ENCODE measurements at places on chromosomes 3 and 15. TPM values are rescaled to one million over a fixed set of nuclear protein-coding genes. Genes with fewer than 3 reads are reported as not detected.

DNA sequence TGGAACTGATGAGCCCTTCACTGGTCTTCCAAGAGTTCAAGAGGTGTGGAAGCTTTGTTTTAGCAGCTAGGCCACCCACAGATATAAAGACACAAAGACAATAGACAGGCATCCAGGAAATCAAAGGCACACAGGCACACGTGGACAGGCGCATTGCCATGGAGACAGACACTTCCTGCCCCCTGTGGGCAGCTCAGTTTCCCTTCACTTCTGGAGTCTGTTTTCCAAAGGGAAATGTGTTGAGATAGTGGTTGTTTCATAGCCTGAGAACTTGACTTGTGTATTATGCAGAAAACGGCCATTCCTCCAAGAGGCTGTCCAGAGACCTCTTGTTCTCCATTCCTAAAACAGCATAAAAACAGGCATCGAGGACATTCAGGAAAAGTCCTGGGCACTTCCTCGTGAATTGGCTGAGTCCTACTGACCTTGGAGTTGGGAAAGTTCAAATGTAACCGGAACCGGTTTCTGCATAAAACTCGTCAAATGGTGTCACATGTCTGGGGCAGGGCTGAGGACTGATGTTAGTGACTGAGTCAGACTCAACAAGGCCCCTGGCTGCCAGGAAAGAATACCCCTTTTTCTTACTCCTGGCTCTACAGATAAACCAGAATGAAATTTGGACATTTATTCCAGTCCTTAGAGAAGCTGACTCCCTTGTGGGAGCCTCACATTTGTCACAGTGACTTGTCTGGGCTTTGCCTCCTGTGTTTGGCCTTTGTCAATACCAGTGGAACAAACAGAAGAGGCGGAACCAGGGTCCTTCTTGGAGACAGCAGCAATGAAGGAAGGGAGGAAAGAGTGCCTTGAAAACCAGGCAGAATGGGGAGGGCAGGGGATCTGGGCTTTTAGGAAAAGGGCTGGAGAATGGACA, 1.3 kb downstream of the ALPK3 start:
- DNase-seq = no peak

GRCh38 chr15:90191794-90192509, 9.2 kb upstream of the SEMA4B start:
- peak; percentile 76 for DNase-seq

DNA sequence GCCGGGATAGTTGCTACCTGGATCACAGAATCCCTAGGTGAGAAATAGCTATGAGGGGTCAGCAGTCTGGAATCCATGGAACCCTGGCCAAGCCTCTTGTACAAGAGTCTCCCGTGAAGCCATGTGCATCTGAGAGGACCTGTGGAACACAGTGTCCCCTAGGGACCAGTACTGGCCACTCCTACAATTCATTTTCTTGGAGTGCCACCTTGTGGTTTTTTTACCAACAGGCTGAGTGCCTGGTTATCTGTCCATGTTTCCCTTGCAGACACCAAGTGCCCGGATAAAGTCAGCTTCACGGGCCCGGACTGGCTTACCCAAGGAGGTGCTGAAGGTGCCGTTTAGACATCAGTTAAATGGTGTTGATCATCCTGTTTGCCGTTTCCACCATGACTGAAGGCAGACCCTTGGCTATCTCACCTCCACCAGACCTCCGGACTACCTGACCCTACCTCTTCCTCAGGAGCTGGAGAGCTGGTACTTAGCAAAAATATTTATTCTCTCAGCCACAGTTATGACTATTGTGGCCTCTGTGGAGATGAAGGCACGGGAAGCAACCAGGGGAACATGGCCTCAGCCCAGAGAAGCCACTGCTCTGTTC, 93.9 kb downstream of the RBPMS2 start:
- DNase-seq = no peak

DNA sequence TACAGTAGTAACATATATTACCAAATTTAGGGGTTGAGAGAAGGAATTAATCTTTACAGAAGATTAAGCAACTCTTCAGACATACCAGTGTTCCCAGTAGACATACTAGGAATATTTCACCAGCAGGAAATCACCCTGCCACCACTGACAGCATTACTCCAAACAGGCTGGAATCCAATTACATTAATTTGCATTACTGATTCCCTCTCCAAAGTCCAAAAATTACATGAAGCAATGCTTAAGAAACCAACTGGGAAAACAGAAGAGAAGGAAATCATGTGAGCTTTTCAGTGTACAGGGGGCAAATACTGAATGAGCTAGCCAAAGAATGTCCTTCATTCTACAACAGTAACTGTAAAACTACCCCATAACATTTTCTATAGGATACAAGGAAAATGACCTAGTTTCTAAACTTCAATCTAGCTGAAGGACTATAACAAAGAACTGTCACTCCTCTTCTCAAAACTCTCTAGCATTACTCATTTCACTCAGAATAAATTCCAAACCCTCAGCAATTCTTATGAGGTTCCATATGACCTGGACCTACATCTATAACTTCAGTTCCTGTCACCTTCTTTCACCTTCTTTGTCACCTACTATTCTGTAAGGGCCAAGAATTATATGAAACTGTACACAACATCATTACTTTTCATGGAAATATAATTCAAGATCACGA, 72.7 kb downstream of the INO80 start:
- DNase-seq = no peak

- DNase-seq = no peak
These were observed 2.8 kb upstream of the PKM start for GRCh38 chr15:72233769-72234168.

DNA sequence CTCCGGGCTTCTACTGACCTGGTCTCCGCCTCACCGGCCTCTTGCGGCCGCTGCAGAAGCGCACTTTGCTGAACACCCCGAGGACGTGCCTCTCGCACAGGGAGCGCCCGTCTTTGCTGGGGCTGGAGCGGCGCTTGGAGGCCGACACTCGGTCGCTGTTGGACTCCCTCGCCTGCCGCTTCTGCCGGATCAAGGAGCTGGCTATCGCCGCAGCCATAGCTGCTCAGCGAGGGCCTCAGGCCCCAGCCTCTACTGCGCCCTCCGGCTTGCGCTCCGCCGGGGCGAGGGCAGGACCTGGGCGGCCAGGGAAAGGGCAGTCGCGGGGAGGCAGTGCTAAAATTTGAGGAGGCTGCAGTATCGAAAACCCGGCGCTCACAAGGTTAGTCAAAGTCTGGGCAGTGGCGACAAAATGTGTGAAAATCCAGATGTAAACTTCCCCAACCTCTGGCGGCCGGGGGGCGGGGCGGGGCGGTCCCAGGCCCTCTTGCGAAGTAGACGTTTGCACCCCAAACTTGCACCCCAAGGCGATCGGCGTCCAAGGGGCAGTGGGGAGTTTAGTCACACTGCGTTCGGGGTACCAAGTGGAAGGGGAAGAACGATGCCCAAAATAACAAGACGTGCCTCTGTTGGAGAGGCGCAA, 319.2 kb downstream of the FGF12 start:
- no peak for DNase-seq

GRCh38 chr3:156816091-156816793, 9.9 kb upstream of the LEKR1 start:
- peak; percentile 80 for DNase-seq

GRCh38 chr15:42999201-42999779, 78.7 kb upstream of the TTBK2 start:
- no peak for DNase-seq

- DNase-seq = no peak
These were observed 260.7 kb downstream of the THSD4 start for GRCh38 chr15:71375934-71376333.

DNA sequence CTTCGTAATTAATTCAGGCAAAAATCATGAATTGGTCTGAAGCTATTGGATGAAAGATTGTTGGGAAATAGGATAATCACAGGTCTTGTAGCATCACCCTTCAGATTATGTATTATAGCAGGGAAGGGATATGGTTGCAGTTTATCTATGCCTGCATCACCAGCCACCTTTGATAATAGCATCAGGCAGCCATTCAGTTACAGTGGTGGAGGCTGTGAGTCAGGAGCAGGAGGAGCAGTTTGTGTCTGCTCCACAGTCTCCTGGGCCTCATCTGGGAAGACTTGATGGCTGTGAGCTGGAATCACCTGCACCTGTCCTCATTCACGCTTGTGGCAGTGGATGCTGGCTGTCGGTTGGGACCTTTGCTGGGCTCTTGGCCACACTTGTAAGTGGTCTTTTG, 104.3 kb upstream of the PLXNA1 start:
- no peak for DNase-seq

- no peak for DNase-seq
These were observed 388.0 kb downstream of the ZBTB20 start for GRCh38 chr3:114758831-114759699.

- DNase-seq = no peak
These were observed 5.5 kb downstream of the UBE3A start for GRCh38 chr15:25433118-25433865.

GRCh38 chr3:55701997-55702396, 214.9 kb upstream of the WNT5A start:
- no peak for DNase-seq

GRCh38 chr15:56608140-56608778, 125.0 kb downstream of the ZNF280D start:
- no peak for DNase-seq

GRCh38 chr3:54846119-54846518, 81.7 kb downstream of the LRTM1 start:
- DNase-seq = no peak

DNA sequence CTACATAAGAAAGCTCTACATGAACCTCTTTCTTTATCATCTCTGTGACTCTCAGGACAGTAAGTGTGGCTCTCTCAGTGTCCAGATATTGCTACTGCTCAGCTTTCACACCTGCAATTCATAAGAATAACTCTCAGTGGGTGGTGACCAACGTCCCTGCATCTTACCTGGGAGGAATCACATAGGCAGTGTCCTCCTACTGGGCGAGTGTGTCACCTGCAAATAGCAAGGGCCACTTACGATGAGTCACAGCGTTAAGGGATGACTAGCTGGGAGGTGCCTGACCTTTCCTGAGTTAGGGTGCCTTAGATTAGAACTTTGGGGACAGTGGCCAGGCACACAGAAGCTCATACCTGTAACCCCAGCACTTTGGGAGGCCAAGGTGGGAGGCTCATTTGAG, 90.8 kb upstream of the C3orf80 start:
- no peak for DNase-seq

- no peak for DNase-seq
These were observed 30.0 kb downstream of the CHD2 start for GRCh38 chr15:92930054-92930621.

DNA sequence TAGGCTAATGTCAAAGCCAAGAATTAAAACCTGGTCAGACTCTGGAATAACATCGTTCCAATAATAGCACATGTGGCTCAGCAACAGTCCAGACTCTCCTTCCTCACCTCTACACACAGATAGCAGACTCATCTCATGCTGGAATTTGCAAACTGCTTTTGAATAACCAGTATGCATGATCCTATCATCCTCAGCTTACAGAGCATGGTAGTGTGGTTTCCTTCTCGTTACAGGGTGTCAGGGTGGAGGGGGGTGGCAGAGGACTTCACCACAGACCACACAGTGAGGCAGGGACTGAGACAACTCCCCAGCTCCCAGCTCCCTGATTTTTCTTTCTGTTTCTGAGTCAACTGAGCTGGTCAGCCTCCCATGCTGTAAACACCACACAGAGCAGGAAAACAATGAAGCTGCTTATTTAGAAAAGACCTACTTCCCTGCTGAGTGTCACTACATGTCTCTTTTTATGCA, 101.6 kb downstream of the RPL22L1 start:
- no peak for DNase-seq

DNA sequence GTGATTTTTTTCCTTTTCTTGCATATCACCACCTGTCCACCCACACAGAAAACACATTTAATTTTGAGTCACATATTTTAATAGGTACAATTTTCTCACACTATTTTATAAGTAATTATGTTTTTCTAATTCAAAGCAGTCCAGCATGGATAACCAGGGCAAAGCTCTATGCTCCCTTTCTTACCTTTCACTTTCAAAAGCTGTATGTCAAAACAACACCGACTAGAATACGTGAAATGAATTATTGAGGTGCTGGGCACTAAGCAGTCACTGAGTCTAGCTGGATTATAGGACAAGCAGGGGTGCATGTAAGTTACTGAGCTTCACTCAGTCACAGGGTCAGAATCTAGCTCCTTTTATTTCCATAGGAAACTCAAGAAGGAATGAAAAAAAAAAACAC, 60.6 kb downstream of the LSAMP start:
- no peak for DNase-seq

DNA sequence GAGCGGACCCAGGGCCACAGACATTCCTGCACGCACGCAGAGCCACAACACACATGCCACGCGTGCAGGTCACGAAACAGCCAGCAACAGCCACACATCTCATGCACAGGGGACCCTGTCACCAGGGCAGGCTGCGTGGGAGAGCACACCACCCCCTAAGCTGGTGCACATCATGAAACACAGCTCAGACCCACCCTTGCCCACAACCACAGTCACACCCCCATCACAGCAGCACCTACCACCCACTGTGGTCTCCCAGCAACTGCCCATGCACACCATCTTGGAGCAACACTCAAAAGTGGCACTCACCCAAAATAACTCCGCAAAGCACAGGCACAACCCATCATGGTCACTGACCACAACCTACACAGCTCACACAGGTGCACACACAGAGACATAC, 75.7 kb downstream of the OCA2 start:
- DNase-seq = no peak

DNA sequence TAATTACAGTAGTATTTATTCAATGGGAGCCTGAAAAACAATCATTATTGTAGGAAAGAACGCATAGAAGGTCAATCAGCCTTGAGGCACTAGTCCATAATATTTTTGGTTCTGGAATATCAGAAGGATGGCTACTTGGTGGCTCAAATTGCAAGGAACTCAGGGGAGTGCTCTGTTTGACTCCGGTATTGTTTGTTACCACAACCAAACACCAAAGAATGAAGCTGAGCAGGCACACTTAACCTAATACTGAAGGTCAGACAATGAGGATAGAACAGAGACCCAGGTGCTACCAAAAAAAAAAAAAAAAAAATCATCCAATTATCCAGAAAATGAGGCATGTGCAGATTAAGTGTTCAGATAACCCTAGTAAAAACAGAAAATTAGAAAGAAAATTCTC, 11.1 kb upstream of the SATB1 start:
- no peak for DNase-seq

DNA sequence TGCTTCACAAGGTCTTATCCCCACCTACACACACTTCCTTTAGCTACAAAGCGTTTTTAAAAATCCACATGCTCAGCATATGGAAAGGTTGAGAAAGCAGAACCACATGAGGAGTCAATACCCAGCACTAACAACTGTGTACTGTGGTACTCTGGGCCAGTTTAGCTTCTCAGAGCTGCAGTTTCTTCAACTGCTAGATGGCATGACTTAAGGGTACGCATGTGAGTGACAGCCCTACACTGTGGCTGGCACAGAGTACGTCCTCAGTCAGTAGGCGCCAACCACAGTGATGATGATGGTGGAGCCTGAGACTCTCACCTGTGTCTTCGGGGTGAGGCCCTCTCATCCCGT, 17.4 kb downstream of the CCDC12 start:
- peak; percentile 21 for DNase-seq

- no peak for DNase-seq
These were observed 71.5 kb downstream of the SLCO3A1 start for GRCh38 chr15:91924837-91925495.

Gene USP50
- not detected for polyA plus RNA-seq

Gene ADAMTS7
- polyA plus RNA-seq = not detected

Gene PAQR5
- not detected for polyA plus RNA-seq

Gene ETV5
- not detected for polyA plus RNA-seq

Gene KNL1
- not detected for polyA plus RNA-seq

Gene PPCDC
- polyA plus RNA-seq = 12.0 TPM

Gene HCN4
- polyA plus RNA-seq = not detected

Gene TMEM45A
- polyA plus RNA-seq = not detected

Gene CYP1A1
- polyA plus RNA-seq = not detected

Gene UNC13C
- polyA plus RNA-seq = not detected

Gene LRRIQ4
- polyA plus RNA-seq = not detected

Gene C3orf22
- not detected for polyA plus RNA-seq

Measured in naive thymus-derived CD8-positive, alpha-beta T cell (primary cell).